ENCODE measurements at places on chromosomes 3 and 15. TPM values are rescaled to one million over a fixed set of nuclear protein-coding genes. Genes with fewer than 3 reads are reported as not detected.

DNA sequence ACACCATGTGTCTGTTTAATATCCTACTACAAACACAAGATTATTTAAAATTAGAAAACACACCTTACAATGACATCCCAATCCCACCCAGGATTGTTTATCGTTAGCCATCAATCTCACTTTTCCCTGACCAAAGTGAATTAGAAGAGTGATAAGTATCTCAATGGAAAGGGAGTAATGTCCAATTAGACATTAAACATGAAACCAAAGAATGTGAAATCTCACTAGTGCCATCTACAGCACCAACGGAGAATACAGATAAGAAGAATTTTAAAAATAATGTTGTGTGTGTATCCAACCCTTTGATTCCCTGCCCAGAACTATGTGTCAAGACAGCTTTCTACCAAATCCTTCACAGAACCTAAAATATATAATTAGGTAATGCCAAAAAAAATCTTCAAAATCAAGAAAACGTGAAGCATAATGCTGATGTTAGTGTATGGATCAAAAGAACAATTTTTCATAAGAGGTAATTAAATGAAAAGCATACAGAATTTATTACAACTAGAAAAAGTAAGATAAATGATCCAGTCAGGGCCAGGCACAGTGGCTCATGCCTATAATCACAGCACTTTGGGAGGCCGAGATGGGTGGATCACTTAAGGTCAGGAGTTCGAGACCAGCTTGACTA is 64.2 kb downstream of the SCAPER start:
- peak; percentile 51 for DNase-seq

GRCh38 chr3:155431856-155432570 is 138.5 kb upstream of the STRIT1 start:
- DNase-seq = no peak

GRCh38 chr3:64815789-64816188 is 128.0 kb upstream of the ADAMTS9 start:
- no peak for DNase-seq

DNA sequence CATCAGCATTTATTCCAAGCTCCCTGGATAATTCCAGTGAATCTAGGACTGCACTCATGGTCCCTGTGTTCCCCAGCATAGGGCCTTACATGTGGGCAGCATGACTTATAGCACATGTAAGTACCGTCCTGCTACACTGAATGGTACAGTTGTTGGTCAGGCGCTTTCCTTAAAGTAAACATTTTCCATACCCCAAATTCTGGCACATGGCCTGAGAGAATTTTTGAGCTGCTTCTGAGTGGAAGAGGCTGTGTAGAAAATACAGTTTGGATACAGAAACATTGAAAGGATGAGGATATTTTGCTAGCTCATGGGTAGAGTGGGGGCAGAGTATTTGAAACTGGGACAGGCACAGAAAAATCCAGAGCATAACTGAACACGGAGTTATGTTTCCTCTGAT is 27.6 kb downstream of the CORO2B start:
- DNase-seq = no peak

CACNA1D gene
- polyA plus RNA-seq = 0.06 TPM

DNA sequence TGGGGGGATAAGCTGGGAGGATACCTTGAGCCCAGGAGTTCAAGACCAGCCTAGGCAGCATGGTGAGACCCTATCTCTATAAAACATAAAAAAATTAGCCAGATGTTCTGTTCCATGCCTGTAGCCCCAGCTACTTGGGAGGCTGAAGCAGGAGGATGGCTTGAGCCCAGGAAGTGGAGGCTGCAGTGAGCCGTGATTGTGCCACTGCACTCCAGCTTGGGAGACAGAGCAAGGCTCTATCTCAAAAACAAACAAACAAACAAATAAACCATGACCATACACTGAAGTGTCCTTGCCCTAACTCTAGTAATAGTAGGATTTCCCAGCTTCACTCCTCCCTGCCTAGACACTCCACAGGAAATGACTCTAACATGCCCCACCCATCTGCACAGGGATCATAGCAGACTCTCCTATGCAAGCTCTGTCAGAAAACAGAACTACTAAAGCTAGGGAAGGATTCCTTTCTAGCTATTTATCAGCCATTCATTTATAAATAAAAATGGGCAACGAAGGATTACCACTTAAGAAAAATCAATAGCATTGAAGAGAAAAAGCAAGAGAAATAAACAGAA is 4.6 kb downstream of the ERICH6 start:
- DNase-seq = peak; percentile 10

DNA sequence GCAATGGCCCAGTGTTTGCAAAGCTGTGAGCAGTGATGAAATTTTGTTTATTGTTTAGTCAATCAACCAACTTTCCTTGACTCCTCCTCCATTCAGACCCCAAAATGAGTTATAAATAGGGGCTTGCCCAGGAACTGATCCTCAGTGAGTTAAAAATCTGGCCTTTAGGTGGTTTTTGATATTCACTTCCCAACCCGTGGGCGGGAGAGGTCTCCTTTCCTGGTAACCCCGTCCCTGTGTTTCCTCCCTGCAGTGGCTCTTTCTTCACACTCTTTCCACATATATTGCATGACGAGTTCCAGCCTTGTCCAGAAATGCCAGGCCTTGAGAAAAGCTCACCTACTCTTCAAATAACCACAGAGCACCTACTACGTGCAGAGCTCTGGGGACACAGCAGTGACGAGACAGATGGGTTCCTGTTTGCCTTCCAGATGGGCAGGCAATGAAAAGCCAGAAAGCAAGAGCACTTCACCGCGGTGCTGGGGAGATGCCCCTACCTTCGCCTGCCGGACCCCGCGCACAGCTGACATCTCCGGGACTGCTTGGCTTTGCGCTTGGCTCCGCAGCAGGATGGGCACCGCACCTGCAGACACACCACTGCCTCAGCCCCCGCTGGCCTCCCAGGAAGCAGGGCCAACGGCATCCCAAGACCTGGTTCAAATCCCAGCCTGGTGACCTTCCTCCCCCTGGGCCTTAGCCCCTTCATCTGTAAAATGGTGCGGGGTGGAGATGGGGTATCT is 17.2 kb downstream of the SSUH2 start:
- DNase-seq = no peak

DNA sequence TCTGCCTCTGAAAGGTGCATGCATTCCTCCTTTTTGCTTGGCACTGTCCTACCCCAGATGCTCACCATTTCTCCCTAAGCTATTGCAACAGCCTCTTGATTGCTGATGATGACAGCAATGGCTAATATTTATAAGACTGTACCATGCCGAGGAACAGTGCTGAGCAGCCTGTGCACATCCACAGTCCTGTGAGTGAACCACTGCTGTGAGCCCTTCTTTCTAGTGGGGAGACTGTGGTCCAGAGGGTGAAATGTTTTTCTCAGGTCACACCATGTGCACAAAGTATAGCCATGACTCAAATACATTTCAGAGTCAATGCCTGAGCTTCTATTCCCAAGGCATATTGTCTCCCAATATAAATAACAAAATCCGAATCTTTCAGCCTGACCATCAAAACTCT is 231.2 kb upstream of the LRTM1 start:
- DNase-seq = no peak

DNA sequence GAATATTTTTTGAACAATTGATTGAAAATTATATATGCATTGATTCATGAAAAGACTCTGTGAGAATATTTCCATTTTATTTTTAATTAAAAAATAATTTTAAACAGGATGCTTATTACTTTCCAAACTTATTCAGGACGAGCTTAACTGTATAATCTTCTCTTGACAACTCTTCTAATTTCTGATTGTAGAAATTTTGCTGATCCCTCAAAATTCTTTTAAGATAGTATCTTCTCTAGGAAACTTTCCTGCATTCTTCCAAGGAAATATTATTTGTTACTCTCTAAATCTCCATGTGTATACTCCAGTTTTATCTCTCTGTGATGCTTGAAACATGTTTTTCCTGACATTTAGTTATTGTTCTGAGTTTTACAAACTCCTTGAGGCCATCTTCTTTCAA is 197.2 kb downstream of the BCHE start:
- DNase-seq = no peak

RSRC1 gene
- 1.2 TPM for polyA plus RNA-seq

NEK10 gene
- polyA plus RNA-seq = 0.24 TPM

DNA sequence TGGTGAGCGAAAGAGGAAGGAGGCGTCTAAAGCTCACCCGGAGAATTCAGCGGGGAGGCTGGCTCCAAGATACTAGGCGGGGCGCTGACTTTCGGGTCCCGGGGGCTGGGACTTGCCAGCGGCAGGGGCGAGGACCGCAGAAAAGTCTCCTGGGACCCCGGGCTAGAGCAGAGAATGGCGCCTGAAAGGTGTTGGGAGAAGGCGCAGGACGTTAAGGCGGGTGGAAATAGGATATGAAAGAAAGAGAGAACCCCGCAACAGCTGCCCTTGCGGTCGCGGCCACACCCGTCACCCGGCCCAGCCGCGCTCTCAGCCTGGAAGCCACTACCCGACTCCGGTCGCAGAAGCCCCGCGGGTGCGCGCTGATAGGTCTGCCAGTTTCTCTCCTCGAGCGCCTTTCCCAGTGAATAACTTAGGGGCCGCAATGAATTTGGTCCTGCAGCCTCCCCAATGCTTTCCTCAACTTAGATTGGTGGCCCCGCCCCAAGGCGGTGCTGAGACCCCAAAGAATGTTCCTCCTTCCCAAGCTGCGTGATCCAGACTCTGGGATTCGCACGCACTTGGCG is 604 bp downstream of the LTK start:
- no peak for DNase-seq

DNA sequence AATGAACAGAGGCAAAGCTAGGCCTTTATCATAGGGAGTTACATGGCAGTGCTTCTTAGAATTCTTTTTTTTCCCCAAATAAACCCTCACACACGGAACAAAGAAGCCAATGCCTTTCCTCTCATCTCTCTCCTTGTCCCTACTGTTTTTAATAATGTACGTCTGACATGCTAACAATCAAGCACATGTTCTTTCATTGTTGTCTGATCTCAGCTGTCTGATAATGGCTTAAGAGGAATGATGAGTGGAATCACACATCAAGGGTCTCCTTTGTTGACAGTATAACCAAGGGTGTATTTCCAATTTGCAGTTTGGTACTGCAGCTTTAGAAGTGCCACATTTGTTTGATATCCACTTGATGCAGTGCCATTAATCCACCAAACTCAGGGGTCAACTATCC is 34.8 kb upstream of the EPHA3 start:
- no peak for DNase-seq

DNA sequence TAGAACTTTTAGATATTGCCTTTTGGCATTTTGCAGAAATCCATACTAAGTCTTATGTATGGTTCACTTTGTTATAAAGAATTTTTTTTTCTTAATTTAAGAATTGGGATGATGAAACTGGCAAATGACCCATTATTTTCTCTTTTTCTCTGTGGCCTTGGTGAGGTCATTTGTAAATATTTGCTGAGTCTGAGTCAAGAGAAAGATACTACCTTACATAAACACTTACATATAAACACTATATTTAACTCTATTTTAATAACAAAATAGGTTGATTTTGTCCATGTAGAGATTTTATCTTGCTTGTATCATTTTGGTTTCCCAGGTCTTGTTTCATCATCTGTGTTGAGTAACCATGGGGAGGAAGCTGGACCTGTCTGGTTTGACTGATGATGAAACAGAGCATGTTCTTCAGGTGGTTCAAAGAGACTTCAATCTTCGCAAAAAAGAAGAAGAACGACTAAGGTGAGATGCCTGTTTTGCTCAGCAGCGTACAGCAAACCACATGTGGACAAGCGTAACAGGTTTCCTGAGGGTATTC is 91.1 kb downstream of the MYRIP start:
- DNase-seq = no peak

DNA sequence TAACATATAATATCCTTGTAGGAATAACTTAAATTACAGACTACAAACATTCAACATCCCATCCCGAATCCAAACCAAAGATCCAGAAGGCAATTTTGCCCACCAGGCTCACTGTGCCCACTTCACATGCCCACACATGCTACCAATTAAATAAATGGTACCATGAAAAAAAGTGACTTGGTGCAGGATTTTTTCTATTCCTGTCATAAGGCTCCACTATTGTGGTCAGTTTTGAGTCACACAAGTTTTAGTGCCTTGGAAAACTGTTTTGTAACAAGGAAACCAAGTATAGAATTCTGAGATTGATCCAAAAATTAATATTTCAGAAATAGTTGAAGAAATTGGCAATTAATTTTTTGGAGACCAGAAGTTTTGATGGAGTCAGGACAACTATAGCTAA is 470.1 kb upstream of the THBS1 start:
- DNase-seq = no peak

GCNT3 gene
- polyA plus RNA-seq = not detected

- no peak for DNase-seq
These were observed 4.9 kb downstream of the MESP2 start for GRCh38 chr15:89781055-89781454.

Data from endothelial cell of umbilical vein (primary cell).